ENCODE measurements at places on chromosomes 16 and 17.

- no peak for DNase-seq
These were observed 24.1 kb downstream of the C16orf96 start for GRCh38 chr16:4580250-4580649.

DNA sequence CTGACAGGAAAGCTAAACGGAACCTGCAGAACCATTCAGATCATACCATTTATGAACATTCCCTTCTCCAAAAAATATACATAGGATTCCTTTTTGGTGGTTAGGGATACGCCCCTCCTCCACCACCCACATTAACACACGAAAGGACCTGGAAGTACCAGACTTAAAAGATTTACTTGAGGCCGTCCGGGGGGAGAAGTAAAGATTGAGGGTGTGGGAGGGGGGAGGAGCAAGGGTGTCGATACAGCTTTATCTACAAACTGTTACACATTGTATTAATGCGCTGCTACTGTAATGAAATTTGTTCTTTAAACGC is 537 bp downstream of the PALB2 start:
- no peak for DNase-seq

- no peak for DNase-seq
These were observed 212.5 kb downstream of the TANC2 start for GRCh38 chr17:63178530-63178929.

DNA sequence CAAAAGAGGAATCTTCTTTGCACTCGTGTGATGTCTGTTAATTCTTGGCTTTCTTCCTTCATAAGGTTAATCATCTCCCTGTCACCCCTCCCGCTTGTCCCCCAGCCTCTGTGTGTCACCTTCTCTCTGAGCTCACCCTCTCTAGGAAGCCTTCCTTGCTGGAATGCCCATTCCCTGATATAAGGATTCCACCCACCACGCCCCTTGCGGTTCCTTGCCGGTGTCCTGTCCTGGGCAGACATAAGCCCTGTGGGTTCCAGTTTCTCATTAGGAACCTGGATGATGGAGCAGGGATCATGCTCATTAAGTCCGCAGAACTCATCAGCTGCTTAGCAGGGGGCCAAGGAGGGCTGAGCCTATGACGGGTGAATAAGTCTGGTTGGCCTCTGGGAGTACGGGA is 559.3 kb downstream of the MAF start:
- no peak for DNase-seq

DNA sequence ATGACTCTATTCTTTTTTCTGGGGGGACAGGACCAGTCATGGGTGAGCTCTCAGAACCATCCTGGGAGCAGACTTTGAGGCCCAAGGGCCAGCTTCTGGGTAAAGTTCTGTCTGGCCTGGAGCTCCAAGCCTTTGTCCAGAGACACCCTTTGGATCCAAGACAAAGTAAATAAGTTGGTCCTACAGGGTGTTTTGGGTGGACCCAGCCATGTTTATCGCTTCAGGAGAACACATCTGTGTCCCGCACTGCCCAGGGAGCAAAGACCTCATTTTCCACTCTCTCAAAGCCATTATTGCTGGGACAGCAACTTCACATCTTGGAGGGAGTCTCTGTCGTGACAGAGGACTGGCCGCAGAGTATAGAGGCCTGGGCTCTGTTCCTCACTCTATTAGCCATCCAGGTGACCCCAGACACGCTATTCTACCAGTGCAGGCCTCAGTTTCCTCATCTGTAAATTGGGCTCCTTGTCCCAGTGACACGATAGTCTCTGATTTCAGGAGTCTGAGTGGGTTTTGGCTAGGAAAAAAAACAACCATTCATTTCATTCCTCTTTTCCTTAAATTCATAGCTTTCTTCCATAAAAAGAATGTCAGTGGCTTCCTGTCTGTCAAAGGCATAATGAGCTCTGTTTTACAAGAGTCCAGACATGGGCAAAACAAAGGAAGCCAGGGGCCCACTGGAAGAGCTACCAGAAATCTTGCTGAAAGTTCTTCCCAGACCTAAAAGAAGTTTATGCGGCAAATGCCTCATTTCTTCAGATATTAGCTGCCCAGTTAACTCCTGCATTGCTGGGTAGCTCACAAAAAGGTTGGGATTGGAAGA is 62.4 kb downstream of the PECAM1 start:
- no peak for DNase-seq

- DNase-seq = no peak
These were observed 24.4 kb upstream of the CYTH1 start for GRCh38 chr17:78806451-78806850.

DNA sequence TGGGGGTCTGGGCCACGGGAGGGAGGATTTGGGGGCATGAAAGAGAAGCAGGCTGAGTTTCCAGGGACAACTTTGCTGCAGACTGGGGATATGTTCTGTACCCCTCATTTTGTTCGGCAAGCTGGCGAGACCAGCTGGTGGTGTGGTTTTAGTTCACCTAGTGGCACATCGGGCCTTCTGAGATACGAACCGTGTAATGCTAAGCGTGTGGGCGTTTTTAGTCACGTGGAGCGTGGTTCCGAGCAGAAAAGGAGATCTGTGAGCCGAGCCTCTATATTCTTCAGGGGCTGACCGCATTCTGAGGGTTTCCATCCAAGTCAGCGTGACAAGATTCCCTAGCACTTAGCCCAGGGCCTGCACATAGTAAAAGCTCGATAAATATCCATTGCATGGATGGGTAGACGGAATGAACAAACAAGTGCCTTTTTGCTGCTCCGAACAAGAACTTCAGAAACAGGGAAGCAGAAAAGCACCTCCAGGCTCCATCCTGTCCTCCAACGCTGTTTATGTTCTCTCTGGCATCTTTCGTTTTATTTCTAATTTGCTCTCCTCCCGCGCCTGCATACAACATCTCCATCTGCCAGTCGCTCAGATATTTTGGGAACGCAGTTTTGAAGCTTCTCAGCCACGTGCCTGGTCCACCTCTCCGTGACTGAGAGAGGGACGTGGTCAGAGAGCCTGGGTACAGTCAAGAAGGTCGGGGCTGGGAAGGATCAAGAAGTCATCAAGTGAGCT is 5.8 kb downstream of the SYT17 start:
- no peak for DNase-seq

GRCh38 chr16:3842994-3843393 is 37.5 kb downstream of the CREBBP start:
- DNase-seq = no peak

- no peak for DNase-seq
These were observed 23.8 kb downstream of the NACA2 start for GRCh38 chr17:61567045-61567802.

- DNase-seq = no peak
These were observed 4.8 kb upstream of the INPP5K start for GRCh38 chr17:1521086-1521640.

DNA sequence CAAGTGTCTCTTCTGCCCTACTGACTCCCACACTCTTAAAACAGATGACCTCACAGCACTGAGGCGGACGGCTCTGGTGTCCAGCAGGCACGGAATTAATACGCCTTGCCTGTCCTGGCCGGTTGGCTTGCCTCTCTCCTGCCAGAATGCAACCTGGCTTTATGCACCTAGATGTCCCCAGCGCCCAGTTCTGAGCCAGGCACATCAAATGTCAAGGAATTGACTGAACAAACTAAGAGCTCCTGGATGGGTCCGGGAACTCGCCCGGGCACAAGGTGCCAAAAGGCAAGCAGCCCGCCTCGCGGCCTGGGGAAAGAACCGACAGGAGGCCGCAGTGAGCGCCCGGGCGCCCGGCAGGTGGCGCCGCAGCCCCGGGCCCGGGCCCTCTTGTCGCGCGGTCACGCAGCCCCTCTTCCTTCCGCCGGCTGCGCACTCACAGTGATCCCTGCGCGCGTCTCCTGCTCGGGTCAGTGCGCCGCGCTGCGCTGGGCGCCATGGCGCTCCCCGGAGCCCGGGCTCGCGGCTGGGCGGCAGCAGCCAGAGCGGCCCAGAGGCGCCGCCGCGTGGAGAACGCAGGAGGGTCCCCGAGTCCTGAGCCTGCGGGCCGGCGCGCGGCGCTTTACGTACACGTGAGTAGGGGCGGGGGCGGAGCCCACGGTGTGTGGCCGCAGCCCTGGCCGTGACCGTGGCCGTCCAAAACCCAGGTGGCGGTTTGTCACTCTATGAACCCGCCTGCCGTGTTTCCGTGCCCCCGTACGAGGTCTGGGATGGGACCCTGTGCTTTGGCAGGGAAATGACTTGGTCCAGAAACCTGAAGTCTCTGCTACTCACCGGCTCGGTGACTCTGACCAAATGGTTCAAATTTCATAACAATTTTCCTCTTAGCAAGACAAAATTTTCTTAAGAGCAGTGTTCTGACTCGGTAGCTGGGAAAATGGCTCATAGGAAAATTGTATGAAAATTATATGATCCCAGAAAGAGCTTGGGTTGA is at the start of gene RSAD1:
TSS of gene RSAD1 (plus strand) at position 470 of the 991 bp plus-strand sequence. CDS start at position 495, 25 bp downstream.
- peak; percentile 68 for DNase-seq

DNA sequence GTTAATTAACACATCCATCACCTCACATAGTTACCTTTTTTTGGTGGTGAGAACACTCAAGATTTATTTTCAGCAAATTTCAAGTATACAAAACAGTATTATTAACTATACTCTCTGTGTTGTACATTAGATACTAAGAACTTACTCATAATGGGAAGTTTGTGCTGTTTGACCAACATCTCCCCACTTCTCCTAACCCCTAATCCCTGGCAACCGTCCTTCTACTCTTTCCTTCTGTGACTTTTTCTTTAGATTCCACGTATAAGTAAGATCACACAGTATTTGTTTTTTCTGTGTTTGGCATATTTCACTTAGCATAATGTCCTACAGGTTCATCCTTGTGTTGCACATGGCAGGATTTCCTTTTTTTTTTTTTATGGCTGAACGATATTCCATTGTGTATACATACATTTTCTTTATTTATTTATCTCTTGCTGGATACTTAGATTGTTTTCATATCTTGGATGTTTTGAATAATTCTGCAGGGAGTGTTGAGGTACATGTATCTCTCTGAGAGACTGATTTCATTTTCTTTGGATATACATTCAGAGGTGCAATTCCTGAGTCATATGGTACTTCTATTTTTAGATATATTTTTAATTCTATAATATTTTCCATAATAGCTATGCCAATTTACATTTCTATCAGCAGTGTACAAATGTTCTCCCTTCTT is 19.0 kb downstream of the PPM1D start:
- no peak for DNase-seq

DNA sequence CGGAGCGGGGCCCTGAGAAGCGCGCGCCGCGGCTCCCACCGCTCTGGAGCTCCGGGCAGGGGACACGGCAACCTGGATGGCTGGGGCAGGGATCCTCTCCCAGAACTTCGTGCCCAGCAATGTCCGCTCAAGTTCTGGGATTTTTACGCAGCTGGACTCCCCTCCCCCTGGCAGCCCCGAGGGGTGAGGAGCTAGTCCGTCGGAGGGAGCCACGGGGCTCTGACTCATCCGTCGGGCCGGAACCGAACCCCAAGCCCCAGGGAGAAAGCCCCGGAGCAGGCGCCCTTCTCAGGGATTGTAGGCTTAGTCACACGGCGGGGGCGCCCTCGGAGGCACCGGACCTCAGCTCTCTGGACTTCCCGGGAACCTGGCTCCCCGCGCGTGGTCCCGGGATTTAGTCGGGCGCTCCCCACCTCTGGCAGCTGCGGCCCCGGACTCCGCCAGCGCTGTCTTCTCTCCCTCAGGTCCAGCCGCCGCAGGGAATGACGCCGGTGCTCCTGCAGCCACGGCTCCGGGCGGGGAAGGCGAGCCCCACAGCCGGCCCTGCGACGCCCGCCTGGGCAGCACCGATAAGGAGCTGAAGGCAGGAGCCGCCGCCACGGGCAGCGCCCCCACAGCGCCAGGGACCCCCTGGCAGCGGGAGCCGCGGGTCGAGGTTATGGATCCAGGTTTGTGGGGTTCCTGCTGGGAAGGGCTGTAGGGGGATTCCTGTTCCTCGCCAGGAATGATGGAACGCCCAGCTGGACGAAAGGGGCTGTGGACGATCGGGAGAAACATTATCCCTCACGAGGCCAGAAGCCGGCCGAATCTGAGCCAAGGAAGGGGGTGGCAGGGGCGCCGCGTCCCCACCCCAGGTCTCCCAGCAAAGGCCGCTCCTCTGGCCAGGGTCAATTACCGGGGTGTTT is 830 bp downstream of the SPHK1 start:
- DNase-seq = no peak

DNA sequence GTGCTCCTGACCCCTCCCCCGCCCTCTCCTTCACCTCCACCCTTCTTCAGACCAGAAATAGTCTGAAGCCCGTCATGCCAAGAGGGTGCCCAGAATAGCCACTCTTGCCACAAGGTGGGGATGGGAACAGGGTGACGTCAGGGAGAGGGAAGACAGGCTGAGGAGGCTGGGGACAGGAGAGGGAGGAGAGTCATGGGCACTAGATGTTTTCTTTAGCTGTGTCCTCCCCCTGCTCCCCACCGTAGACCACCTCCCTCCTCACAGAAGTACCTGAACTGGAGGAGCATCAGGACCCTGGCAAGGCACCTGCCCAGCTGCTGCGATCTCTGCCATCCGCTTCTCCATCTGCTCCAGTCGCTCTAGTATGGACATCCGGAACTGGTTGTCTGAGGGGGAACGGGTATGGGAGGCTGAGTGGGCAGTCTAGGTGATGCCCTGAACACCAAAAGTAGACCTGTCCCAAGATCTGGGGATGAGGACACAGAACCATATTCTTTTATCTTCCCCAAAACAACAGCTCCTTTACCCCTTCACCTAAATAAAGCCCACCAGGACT is 6.6 kb upstream of the SPAG7 start:
- DNase-seq = no peak
